NCI-H187 treated with DMSO at 0.1 percent for 48 hours (cell line): ENCODE measurements at places on chromosomes 3 and 15.

- DNase-seq = no peak
These were observed 421.3 kb downstream of the PYDC2 start for GRCh38 chr3:191882289-191882688.

DNA sequence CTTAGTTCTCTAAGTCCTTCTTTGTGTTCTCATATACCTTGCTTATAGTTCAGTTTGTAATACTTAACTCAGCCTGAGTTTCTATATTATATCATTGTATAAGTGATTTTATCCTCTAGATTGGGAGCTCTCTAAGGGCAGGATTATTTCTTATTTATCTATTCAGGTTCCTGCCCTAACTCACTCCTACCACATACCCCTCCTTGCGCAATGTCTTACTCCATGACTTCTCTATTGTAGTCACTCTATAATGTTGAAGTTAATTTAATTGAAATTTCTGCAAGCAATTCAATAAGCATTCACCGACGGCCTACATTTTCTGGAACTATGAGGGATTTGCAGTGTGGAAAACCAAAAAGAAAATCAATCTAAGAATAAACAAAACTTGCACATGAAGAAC, 3.6 kb upstream of the OR5K4 start:
- no peak for DNase-seq

DNA sequence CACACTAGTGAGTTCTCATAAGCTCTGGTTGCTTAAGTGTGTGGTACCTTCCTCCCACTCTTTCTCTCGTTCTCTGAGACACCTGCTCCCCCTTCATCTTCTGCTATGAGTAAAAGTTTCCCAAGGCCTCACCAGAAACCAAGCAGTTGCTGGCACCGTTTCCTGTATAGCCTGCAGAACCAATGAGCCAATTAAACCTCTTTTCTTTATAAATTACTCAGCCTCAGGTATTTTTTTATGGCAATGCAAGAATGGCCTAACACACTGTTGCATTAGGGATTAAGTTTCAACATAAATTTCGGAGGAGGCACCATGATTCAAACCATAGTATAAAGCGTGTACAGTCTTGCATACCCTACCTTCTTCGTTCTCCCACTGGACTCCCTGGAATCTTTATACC, 252.3 kb upstream of the CHRM5 start:
- DNase-seq = no peak

GRCh38 chr15:70396807-70397206, 299.1 kb upstream of the TLE3 start:
- no peak for DNase-seq

DNA sequence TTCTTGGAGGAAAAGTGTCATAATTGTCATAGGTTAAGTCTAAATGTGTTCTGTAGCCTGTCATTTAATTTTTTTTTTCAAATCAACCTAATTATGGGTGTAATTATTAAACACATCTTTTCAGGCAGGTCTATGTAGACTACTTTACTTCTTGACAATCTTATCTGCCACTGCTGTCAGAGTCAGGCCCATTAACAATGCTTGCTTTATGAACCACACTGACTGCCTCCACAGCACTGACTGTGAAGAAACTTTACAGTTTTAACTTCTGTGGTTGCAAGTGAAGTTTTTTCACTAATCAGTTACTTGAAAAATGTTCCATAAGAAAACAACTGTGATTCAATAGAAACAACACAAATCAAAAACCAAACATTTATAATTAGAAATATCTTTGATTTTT, 407.8 kb downstream of the PLCL2 start:
- DNase-seq = no peak

- DNase-seq = no peak
These were observed 383.6 kb upstream of the SEMA6D start for GRCh38 chr15:47333734-47334133.

DNA sequence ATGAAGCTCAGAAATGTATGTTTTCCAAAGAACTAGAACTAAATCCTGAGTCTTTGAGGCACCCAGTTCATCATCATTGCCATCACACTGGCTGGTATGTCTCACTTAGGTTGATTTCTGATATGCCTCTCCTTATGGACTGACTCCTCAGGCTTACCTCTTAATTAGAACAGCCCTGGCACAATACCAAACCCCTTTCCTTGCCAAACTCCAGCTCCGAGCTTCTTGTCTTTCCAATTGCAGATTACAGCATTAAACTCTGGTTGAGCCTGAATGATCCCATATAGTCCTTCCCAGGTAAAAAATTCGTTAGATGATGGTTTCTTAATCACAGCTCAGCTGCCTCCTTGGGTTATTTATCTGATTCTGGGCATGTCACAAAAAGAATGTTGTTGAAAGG, 66.3 kb downstream of the RTP4 start:
- no peak for DNase-seq

DNA sequence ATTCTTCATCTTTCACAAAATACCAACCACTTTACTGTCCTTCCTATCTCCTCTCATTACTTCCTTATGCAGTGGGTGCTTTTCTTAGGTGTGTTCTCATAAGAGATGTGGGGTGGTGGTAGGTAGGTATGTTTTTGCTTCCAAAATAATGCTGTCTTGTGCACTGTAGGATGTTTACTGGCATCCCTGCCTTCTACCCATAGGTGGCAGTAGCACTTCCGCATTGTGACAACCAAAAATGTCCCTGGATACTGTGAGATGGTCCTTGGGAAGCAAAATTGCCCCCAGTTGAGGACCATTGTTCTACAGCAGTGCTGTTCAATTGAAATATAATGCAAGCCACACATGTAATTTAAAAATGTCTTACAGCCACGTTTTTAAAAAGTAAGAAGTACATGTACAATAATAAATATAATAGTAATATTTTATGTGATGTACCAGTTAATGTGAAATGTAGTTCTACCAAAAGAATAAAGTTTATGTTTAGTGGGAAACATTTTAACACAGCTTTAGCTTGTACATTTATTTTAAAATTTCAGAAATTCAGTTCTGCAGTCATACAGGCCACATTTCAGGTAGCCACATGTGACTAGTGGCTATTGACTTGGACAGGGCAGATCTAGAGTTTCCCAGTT, 75.2 kb downstream of the NEO1 start:
- no peak for DNase-seq
